ENCODE measurements at places on chromosomes 13 and 19.

DNA sequence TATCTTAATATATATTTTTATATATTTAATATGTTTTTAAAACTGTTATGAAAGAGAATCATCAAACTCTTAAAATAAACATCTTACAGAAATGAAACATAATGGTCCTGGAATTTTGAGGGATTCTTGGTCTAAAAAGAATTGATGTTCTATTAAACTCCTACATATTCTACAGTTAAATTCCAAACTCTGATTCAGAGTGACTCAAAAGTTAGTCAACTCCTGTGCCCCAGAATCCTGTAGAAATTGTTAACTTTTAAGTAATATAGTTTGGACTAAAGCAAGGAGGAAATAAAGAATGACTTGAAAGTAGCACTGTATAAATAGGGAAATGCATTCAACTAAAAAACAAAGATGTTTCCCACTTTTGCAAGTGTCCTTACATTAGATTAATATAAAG, 47.7 kb downstream of the FNDC3A start:
- DNase-seq: no peak

- DNase-seq: no peak
Measured at GRCh38 chr13:70391678-70392077, 283.4 kb upstream of the KLHL1 start.

DNA sequence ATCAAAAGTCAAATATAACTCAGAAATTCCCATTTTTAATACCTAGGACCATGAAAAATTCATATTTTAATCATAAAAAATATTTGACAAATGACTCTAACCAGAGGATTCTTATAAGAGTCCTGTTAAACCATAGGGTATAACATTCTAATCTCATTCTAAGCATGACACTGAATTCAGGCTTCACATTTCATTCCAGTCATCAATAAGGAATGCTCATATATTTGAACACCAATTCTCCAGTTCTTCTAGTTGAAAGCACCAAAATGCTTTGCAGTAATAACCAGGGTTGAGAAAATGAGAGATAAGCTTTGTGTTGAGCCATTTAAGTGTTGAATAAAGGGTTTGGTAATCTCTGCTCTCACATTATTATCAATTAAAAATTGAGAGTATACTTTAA, 147.5 kb downstream of the VWA8 start:
- no peak for DNase-seq

DNA sequence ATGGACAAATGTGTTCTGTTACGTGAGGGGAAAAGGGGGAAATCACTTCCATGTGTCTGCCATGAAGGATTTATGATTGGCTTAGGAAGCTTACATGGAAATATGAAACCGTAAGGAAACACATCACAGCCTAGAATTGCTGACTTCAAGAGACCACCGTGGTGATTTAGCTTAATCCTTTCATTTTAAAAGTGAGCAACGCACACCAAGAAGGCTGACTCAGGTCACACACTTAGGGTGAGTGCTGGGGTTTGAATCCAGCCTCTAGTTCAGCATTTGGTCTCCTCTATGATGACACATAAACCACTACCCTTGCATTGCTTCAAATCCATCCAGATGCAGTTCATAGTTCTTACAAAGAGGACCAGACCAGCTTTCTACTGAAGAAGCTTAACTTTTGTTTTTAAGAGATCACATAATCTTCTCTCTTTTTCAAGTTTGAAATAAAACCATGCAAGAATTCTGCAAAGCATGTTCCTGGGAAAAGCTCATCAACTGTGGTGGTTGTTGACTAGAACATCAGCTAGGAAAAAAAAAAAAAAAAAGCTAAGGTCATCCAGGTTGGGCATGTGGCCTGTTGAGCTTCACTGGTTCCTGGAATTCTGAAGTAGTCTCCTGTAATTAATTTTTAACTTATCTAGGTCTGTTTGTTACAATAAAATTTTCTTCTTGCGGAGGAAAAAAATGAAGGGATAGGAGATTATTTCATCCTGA, 60.2 kb upstream of the KL start:
- no peak for DNase-seq

DNA sequence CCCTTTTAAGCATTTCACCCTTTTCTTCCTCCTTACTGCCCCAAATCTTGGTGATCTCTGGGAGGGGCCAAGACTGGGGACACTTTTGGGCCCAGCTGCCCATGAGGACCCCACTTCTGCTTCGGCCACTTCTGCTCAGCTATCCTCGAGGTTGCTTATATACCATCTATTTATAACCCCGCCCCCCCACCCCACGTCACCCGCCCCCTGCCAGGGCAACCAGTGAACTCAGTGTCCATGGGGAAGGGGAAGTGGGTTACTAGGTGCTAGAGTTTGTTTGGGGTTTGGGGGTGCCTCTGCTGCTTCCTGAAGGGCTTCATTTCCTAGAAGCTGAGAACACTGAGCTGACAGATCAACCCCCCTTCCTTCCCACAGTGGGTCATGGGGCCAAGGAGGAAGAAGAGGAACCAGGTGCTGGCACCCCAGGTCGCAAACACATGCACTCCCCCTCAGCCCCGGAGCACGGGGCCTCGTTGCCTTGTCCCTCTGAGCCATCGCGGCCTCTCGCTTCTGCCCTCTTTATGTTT, 6.1 kb upstream of the ADGRE5 start:
- DNase-seq: no peak

GRCh38 chr13:102913914-102914313, 68.1 kb downstream of the ERCC5 start:
- no peak for DNase-seq

- DNase-seq: no peak
Measured at GRCh38 chr13:59337070-59337469, 826.7 kb downstream of the DIAPH3 start.

GRCh38 chr19:18417250-18418028, 1.8 kb upstream of the SSBP4 start:
- DNase-seq: no peak

- no peak for DNase-seq
Measured at GRCh38 chr19:4388337-4389063, 11.8 kb downstream of the SH3GL1 start.

DNA sequence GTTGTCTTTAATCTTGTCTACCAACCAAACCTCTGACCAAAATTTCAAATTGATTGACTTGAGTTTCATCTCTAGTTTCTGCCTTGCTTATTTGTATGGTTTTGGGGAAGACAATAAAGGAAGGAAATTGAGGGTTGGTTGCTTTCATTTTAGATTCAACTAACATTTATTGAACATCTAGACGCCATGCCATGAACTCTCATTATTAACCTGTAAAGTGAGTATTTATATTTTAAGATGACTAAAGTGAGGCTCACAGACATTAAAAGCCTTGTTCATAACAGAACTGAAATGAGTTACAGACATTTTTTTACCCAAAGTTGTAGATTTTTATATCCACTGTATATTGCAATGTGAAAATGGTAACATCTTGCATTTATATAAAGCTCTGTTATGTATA, 239.3 kb downstream of the LMO7 start:
- DNase-seq: no peak

- DNase-seq: no peak
Measured at GRCh38 chr19:18730885-18731513, 47.5 kb downstream of the CRTC1 start.

DNA sequence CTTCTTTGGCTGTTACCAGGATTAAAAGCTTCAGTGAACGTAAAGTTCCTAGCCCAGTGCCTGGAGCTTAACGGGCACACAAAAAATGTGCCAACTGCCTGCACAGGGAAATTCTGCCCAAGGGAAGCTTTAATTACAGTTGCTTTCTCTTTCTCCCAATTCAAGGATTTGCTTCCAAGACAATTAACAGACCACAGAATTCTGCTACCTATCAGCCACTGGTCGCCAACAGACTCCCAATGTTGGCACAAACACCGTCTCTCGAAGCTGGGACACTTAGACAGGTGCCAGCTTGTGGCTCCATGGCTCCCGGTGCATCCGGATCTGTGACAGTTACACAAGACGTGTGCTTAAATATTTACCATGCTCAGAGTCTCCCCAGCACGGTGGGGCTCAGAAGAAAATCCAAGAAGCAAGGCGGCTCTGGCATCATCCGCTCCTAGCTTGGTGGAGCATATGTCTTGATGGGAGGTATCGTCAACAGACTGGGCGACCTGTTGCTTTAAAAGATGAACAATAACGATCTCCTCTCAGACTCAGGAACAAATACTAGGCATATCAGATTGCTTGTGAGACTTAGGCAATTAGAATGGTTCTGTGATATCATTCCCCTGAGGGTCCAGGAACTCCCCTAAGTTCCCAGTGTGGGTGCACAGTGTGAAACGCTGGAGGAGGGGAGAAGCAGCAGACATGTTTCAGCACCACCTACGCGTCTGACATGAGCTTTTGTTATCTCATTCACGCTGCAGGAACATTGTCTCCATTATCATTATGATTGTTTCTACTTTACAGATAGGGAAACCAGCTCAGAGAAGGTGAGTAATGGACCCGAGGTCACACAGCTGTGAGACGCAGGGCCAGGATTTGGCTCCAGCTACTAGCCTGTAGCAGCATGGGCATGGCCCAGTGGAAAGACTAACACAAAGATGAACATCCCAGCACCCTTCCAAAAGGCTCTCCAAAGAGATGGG, 61.6 kb downstream of the ALOX5AP start:
- DNase-seq: peak; percentile 7

GRCh38 chr13:113169277-113170272, 11.1 kb downstream of the PROZ start:
- DNase-seq: no peak

- no peak for DNase-seq
Measured at GRCh38 chr13:101115762-101116171, 300.5 kb downstream of the NALCN start.

DNA sequence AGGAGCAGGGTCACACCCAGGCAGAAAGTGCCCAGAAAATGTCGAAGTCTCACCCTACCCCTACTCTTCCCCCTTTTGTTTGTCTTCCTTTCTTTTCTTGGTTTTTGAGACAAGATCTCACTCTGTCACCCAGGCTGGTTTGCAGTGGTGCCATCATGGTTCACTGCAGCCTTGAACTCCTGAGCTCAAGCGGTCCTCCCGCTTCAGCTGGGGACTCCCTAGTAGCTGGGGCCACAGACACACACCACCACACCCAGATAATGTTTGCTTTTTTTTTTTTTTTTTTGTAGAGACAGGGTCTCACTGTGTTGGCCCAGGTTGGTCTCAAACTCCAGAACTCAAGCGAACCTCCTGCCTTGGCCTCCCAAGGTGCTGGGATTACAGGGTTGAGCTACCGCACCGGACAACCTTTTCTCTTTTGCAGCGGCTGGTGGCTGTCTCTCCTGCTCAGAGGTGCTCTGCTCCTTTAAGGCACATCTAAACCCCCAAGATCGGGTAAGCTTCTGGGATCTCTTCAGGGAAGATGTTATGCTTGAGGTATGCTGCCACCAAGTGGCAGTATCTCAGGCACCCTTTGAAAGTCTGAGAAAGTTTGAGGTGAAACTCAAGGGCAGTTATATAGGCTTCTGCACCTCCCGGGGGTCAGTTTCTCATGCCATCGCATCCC, 22.4 kb upstream of the EBI3 start:
- no peak for DNase-seq

GRCh38 chr19:43814663-43815352, 12.3 kb upstream of the ZNF283 start:
- DNase-seq: no peak
